Daoy (cell line): ENCODE measurements at places on chromosomes 13 and 19. TPM values are rescaled to one million over a fixed set of nuclear protein-coding genes. Genes with fewer than 3 reads are reported as not detected.
A peak's percentile ranks its signal among the peaks of the same experiment; 100 is the strongest.

- DNase-seq: peak; percentile 60
These were observed 20.3 kb downstream of the LNX2 start for GRCh38 chr13:27599845-27600553.

GRCh38 chr19:49436381-49437017 is 4.8 kb downstream of the SLC17A7 start:
- DNase-seq: peak; percentile 73

The OR10H1 gene
- total RNA-seq: not detected in 2 replicates

The ZNF829 gene
- total RNA-seq: 5.9 and 9.2 TPM in 2 replicates

The TDRD3 gene
- 6.7 and 8.2 TPM in 2 replicates for total RNA-seq

DNA sequence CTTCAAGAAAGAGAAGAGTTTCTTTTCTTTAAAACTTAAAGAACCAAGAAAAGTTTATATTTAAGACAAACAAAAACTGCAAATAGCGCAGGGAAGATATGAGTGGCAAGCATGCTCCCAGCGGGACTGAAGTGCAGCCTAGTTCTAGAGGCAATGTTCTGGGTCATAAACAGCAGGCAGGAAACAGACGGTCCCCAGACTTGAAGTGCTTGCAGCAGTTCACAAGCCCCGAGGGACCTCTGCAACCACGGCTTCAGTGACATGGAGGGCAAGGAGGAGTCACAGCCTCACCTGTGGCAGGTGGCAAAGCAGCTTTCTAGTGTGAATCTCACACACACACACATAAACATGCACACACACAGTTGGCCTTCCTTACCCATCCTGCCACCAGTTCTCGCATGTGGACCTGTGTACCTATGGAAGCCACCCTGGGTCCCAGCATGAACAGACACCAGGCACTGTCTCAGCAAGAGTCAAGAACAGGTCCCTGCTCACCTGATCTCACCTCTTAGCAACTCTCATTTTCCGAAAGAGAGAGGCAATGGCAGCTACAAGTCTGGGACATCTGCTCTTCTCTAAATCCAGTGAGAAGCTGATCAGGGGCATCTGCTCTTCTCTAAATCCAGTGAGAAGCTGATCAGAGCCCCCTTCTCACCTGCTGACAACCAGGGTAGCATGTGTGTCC is 162.0 kb downstream of the EFNB2 start:
- DNase-seq: no peak

DNA sequence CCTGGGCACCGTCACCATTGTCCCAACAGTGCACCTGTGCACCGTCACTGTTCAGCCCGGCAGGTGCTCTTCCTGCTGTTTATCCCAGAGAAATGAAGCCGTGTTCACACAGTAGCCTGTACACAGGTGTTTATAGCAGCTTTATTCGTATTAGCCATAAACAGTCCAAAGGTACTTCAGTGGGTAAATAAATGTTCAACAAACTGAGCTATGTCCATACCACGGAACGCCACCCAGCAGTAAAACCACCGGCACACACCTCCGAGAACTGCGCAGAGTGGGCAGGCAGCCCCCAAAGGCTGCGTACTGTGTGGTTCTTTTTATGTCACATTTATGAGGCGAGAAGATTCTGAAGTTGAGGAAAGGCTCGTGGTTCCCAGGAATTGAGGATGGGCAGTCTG is 44.9 kb upstream of the DCUN1D2 start:
- no peak for DNase-seq

- no peak for DNase-seq
These were observed 20.5 kb upstream of the TMEM160 start for GRCh38 chr19:47068876-47069406.

DNA sequence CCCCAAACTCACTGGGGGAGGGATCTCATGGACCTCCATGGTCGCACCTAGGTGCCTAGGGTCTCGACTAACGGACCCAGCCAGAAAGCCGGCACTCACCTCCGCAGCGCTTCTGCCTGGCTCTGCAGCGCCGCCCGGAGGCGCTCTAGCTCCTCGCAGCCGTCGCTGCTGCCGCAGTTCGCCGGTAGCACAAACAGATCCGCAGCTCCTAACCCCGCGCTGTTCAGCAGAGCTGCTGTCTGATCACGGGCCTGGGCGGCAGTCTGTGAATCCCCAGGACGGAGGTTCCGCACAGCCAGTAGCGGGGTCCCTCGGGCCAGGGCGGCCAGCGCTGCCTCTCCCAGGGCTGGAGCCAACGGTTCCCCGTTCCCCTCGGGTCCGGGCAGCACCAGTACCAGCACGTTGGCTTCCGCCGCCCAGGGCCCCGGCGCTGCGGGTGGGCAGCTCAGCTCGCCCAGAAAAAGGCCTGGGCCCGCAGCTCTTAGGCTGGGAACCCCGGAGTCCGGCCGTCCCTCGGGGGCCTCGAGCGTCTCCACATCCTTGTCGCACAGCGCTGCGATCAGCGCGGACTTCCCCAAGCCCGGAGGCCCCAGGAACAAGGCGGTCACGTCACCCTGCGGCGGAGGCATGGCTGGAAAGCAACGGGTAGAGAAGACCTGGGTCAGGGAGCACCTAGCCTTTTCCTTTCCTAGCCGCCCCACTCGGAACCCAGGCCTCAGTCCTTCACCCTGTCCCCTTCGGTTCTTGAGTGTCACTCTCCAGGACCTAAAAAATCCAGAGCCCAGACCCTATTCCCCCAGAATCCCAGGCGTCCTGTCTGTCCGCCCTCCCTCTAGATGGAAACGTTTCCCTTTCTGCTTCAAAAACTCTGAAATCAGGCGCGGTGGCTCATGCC is 977 bp downstream of the IRGQ start:
- DNase-seq: peak; percentile 78

DNA sequence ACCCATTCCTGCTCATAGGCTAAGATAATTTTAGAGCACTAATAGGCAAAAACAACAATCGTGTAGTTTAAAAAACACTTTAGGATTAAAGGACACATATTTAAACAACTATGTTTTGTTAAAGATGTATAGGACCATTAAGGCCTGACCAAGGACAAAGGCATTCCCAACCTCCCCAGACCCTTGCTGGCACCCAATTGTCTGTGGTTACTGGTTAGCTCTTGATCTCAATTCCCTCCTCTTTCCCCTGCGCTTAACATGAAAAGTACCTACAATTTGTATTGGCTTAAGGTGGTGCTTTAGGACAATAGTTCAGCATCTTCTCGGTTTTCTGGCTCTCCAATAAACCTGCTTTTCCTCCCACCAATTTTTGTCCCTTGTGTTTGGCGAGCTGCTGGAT is 51.0 kb downstream of the TEX26 start:
- no peak for DNase-seq

- no peak for DNase-seq
These were observed 6.1 kb upstream of the ADGRE5 start for GRCh38 chr19:14375055-14375581.

DNA sequence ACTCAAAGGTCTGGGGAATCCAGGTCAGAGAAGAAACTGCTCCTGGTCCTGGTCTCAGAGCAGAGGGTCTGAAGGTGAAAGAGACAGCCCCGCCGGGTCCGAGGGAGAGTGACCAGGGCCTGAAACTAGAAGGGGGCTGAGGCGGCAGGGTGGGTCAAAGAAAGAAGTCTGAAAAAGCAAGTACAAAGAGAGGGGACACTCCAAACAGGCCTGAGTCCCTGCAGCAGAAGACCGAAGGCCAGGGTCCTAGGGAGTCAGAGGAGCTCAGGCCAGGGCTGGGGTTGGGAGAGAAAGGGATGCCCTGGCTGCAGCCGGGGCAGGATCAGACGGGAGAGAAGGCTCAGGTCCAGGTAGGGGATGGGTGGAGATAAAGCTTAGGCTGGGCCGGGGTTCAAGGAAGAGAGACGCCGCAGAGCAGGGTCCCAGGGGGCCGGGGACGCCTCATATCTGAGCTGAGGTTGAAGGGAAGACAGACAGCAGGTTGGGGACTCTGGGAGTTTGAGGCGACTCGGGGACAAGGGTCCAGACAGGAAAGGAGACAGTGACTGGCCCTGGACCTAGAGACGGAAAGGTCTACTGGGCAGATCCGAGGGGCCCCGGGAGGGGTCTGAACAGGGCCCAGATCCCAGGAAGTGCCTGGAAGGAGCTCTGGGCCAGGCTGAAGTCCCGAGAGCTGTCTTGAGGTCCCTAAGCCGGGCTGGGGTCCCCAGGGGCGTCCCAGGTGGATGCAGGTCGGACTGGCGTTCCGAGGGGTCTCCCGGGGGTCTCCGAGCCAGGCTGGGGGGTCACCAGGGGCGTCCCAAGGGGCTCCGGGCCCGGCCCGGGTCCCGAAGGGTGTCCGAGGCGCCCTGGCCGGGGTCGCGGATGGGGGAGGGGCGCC is 795 bp downstream of the MLLT1 start:
- DNase-seq: no peak

- no peak for DNase-seq
These were observed 23.2 kb upstream of the MAB21L1 start for GRCh38 chr13:35499676-35500075.

GRCh38 chr13:29497137-29497654 is 98.3 kb downstream of the SLC7A1 start:
- DNase-seq: no peak

The TPTE2 gene
- not detected in 2 replicates for total RNA-seq

GRCh38 chr19:35828692-35829301 is 16.2 kb upstream of the PRODH2 start:
- peak; percentile 79 for DNase-seq

The KISS1R gene
- total RNA-seq: not detected in 2 replicates

DNA sequence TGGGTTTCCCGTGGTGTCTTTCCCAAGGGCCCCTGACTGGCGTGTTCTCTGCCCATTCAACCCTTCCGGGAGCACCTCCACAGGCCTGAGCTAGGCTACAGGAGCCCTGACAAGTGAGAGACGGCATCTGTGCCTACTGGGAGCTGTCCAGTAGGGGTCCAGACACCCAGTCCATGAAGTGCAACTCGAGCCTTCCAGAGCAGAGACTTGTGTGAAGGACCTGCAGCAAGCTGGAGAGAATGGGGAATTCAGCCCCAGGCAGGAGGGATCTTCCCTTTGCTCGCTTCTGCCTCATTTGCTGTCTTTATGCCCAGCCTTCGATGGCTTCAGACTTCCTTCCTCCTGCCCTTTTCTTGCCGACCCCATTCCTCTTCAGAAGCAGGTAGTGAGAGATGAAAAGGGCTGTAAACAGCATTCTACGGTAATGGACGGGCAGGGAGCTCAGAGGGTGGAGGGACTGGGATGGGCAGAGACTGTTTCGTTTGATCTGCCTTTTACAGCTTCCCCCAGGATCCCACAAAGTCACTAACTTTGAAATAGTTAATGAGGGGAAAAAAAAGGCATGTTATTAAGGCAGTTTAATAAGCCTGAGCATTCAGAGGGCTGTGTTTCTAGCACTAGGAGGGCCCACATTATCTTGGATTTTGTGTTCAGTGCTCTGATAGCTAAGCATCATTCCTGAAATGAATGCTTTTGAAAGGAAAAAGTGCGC is 327.6 kb downstream of the FGF9 start:
- peak; percentile 42 for DNase-seq

DNA sequence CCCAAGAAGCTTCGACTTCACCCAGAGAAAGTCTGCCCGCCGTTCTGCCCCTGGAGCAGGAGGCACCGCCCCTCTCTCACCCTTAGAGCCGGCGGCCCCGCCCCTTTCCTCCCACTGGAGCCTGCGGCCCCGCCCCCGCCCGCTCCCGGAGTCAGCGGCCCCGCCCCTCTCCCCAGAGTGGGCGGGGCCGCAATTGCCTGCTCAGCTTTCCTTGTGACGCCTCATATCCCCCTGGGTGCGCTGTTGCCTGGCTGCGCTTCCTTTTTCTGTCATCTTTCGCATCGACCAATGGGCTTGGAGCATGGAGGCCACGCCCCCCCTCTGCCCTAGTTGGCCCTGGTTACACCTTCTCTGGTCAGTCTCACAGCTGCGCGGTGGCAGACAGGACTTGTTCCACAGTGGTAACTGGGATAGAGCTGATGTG is 38.2 kb upstream of the ZNF492 start:
- DNase-seq: no peak

The GIPC1 gene
- 71.9 and 107 TPM in 2 replicates for total RNA-seq

DNA sequence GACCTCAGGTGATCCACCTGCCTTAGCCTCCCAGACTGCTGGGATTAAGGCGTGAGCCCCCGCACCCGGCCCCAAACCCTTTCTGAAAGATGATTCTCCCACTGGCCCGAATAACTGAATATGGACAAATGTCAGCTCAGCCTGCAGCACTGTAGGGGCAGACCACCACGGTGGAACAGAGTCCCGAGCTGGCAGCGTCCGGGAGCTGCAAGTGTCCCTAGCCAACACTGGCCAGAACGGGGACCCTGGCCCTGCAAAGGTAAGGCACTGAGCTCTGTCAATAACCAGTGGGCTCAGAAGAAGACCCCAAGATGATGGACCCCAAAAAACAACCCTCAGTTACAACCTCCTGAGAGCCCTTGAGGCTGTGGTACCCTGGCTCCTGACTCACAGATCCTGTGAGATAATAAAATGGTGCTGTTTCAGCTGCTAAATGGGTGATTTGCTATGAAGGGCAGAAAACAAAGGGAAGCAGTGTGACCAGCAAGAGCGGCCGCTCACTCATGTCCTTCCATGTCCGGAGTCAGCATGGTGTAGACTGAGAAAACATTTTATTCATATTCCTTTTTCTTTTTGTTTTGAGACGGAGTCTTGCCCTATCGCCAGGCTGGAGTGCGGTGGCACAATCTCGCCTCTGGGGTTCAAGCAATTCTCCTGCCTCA is 1.6 kb downstream of the LSM7 start:
- no peak for DNase-seq

DNA sequence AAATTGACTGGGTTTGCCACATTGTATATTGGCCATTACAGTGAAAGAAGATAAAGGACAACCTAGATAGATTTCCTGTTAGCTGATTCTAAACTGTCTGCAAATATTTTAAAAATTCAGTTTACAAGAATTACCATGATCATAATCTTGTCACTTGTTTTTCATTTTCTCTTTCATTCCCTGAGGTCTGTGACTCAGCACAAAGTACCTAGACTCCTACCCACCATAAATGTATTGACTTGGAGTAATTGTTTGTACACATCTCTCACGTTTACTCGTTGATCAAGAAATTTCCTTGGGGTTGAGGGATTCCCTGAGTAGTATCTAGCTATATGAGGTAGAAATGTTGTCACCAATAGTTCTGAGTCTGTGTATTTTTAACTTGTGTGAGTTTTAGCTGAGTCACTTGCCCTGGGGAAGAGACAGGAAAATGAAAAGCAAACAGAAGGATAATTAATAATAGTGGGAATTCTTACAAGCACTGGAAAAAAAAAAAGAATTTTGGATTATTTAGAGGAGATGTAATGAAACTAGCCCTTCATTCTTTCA is 299.2 kb upstream of the DACH1 start:
- DNase-seq: no peak

GRCh38 chr13:113184568-113185440 is 23.7 kb downstream of the PCID2 start:
- no peak for DNase-seq

DNA sequence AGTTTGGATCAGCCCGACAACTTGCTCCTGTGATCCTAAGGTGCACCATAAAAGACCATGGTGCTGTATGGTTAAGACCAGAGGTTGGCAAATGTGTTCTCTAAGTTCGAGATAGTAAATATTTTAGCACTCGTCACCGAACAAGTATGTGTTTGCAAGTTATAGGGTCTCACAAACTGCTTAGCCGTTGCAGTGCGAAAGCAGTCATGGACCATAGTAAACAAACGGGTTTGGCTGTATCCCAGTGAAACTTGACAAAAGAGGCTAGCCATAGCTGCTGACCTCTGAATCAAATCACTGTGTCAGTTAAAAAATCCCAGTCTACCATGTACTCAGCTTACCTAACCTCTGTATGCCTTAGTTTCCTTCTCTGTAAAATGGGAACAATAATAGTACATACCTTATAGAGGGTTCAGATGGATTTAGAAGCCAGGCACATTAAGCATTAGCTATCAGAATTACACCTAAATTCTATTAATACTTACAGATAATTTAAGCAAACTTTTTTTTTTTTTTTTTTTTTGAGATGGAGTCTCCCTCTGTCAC is 72.1 kb downstream of the IPO5 start:
- DNase-seq: no peak
